KBM-7 (cell line): ENCODE measurements at places on chromosomes 3 and 15.

GRCh38 chr3:122691195-122691594 is 10.6 kb downstream of the PARP14 start:
- no peak for DNase-seq

- DNase-seq: no peak
Observed at GRCh38 chr15:40087991-40088928, 20.4 kb downstream of the BMF start.

DNA sequence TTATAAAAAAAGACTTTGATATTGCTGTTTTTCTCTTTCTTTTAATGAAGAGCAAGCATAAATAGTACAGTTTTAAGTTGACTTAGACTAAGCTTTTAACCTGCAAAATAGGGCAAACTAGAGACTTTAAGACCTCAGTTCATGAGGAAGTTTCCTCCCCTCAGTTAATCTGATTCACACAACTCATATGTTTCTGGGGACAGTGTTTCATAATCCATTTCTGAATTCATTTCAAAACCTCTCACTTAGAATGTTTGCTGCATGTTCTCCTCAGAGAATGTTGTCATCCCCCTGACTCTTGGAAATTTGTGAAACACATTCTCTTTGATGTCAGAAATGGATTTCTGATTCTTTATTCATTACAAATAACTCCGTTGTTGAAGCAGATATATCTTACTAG is 79.3 kb upstream of the SKOR1 start:
- peak; percentile 24 for DNase-seq

- DNase-seq: peak; percentile 12
Observed at GRCh38 chr15:41462084-41462795, 31.4 kb upstream of the ITPKA start.

- no peak for DNase-seq
Observed at GRCh38 chr15:87577336-87577735, 679.2 kb downstream of the NTRK3 start.

DNA sequence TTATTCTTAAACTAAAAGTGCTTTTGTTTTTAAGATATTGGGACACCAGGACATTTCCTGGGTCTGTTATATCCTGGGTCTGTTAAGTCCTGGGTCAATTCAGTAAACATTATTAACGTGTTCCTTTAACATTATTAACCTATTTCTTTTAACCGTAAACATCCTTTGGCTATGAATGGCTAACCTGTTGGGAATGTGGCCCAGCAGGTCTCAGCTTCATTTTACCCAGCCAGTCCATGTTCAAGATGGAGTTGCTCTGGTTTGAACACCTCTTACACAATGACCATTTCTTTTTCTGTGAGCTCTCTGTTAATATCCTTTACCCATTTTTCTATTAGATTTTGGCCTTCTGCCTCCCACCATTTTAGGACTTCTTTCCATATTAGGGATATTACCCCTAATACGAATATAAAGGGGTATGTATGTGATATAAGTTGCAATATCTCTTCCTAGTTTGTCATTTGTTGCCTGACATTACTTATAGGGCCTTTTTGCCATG is 88.9 kb upstream of the NEDD4 start:
- DNase-seq: no peak

DNA sequence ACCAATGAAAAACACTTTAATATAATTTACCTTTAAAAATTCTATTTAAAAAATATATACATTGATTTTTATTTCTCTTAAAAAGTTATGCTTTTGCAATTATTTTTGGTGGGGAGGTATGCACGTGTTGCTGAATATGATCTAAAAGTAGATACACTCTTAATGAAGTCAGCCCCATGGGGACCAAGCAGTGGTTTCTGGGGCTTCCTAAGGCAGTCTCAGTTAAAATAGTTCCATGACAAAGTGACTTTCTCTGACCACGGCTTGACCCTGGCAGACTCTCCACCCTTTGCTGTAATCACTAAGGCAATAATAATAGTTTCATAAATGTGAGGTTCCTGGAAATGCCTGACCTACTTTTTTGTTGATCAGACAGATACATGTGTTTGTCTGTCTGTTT is 50.4 kb downstream of the CCR4 start:
- no peak for DNase-seq

DNA sequence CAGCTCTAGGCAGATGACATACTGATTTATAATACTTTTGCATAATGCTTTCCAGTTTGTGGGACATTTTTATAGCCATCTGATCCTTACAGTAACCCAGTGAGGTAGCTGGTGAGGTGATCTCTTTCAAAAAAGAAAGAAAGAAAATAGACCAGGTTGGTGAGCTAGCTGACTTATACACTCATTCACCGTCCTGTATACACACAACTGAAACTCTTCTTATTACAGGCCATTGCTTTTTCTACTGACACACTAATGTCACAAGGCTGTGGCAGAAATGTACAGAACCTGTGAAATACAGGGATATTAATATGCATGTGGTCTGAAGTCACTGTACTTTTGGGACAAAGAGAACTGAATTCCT is 150.2 kb upstream of the BHLHE40 start:
- DNase-seq: no peak

DNA sequence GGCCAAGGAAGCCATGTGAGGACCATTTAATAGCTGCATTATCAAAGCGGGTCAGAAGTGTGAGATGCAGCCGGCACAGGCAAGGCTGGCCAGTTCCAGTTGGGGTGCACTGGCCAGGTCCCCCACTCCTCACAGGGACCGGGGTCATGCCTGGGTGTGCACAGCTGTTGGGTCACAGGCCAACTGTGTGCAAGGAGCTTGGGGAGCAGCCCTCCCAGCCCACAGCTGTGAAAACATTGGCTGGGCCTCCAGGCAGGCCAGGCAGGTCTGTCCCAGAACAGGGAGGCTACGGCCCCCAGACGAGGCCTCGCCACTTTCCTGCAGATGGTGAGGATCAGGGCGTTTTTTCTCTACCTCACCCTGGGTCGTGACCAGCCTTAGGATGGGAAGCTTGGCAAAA is 521.0 kb downstream of the NTRK3 start:
- no peak for DNase-seq

- no peak for DNase-seq
Observed at GRCh38 chr3:60192297-60193114, 1058.7 kb downstream of the FHIT start.

GRCh38 chr3:8972639-8973038 is 9.4 kb upstream of the RAD18 start:
- peak; percentile 24 for DNase-seq

- DNase-seq: peak; percentile 53
Observed at GRCh38 chr3:44510000-44510368, 32.5 kb upstream of the ZNF445 start.

- no peak for DNase-seq
Observed at GRCh38 chr3:14520149-14520548, 20.0 kb downstream of the GRIP2 start.

GRCh38 chr3:157086060-157086750 is 73.7 kb downstream of the CCNL1 start:
- no peak for DNase-seq

DNA sequence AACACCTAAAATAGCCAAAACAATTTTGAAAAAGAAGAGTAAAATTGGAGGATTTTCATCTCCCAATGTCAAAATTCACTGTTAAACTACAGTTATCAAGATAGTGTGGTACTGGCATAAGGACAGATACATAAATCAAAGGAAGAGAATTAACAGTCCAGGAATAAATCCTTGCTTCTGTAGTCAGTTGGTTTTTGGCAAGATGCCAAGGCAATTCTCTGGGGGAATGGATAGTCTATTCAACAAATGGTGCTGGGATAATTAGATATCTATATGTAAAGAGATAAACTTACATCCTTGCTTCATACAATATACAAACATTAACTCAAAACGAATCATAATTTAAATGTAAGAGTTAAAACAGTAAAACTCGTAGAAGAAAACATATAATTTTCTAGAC is 57.9 kb upstream of the SELENOK start:
- no peak for DNase-seq

GRCh38 chr3:146403792-146404191 is 65.6 kb downstream of the PLSCR2 start:
- no peak for DNase-seq

DNA sequence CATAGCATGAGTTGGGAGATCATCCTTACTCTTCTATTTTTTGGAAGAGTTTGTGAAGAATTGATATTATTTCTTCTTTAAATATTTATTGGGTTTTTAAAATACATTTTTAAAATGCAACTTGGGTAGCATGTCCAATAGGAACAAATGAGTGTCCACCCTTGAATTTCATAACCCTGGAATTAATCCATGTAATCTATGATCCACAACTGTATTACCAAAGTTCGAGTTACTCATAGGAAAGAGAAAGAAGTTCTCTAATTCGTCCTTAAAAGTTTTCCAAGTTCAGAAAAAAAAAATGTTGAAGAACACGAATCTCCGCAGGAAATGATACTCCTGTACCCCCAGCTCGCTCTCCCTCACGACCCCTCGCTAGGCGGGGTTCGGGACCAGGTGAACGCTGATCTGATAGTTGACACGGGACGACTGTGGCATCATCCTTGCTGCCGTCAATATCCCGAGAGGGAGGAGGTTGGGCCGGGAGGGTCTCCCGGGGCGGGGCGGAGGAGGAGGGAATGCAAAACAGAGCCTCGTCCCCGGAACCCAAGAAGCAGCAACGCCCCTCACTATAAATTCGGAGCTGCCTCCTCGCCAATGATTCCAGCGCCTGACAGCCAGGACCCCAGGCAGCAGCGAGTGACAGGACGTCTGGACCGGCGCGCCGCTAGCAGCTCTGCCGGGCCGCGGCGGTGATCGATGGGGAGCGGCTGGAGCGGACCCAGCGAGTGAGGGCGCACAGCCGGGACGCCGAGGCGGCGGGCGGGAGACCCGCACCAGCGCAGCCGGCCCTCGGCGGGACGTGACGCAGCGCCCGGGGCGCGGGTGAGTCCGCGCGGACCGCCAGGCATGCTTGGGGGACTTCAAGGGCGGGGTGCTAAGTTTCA is at the start of gene AGTR1:
AGTR1 (plus strand) TSS at position 598 of the 884 bp plus-strand sequence. CDS start 43,133 bp downstream, outside the sequence.
- no peak for DNase-seq

DNA sequence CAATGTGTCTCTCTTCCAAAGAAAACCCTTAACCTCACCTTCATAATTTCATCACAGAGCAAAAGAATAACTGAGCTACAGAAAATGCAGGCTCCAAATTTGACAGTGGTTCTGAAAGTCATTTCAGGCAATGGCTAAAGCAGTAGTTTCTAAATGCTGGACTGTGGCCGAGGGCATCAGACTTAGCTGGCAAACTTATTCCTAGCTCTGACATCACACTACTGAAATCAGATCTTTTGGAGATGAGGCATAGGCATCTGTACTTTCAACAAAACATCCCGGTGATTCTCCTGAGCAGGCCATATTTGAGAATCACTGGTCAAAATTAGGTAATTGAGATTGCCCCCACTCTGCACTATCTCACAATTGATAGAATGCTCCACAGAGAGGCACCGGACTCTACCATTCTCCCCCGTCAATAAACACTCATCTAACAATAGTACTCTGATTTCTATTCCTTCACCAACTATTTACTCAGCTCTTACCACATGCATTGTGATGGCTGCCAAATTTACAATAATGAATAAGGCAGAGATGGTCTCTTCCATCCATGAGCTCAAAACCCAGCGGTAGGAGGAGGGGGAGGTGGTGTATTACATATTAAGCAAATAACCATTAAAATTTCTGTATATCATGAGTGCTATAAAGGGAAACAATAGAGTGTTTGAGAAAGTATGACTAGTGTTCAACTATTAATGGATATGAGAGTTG is 57.3 kb upstream of the SPRED1 start:
- no peak for DNase-seq

DNA sequence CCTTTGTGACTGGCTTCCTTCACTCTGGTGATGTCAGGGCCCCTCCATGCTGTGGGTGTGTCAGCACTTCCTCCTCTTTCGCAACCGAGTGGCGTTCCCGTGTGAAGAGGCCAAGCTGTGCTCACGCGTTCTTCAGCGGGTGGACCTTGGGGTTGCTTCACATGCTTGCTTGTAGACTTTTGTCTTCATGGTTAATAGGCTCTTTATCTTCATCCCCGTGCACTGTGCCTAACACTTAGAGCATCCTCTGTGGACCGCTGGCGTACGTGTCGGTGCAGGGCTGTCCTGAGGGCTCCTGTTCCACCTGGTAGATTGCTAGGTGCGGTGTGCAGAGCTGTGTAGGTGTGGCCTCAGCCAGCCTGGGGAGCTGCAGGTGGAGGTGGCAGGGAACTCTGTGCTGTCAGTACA is 182.3 kb downstream of the OR4M2 start:
- peak; percentile 41 for DNase-seq

DNA sequence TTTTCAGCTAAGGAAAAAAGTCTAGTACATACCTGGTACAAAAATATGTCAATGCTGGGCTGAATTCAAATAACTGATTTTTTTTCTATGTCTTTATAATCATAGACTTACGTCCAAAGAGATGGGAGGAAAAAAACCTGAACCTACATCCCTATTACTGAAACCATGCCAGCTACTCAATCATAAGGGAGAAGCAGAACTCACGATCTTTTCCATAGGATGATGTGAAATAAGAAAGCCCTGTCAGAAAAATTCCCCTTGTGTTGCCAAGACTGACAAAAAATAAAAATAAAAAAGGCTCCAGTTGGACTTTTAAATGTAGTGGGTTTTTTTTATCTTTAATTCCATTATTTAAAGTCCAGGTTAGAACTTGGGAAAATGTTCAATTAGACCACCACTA is 3.3 kb downstream of the MSL2 start:
- peak; percentile 28 for DNase-seq

DNA sequence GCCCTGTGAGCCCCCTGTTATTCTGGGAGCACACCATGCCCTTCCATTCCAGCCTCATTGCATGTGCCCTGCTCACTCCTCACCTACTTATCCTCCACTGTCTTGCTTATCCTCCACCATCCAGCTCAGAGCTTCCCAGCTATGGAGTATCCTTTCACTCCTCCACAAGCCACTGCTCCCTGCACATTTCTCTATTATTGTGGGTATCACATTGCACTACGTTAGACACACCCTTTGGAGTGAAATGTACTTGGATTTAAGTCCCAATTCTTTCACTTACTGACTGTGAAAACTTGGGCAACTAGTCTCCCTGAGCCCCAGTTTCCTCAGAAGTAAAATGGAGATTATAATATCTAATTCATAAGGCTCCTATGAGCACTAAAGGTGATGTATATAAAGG is 4.3 kb downstream of the MASP1 start:
- no peak for DNase-seq

DNA sequence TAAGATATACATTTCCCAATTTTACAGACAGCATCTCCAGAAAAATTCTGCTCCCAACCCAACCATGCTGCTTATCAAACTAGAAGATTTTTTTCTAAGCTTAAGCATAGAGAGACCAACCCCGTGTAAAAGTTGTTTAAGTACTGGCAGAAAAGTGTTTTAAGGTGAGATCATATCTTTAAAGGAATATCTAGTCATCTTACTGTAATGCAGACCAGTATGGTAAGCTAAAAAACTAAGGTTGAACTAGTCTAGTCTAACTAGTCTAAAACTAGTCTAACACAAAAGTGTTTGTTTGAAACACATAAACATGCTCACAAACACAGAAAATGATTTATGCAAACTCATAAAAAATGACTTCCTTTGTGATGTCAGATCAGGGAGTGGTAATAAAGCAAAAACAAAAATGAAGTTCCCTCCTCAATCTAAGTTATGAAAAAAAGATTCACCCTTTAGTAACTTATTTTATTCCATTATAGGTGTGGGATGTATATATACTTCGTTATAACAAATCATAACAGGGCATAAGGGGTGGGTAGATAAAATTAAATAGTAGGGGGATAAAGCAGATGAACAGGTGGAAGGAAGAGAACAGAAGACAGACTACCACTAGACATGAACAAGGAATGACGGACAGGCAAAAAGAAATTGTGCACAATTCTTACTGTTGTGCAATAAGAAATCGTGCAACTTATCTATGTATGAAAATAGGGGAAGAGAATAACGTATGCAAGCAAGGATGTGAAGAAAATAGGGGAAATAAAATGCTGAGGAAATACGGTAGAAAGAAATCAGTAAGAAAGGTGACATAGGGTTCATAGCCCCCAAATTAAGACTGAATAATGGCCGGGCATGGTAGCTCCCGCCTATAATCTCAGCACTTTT is 10.0 kb downstream of the MYO5A start:
- no peak for DNase-seq
